ENCODE measurements at places on chromosomes 5 and 9.
A peak's percentile ranks its signal among the peaks of the same experiment; 100 is the strongest.

DNA sequence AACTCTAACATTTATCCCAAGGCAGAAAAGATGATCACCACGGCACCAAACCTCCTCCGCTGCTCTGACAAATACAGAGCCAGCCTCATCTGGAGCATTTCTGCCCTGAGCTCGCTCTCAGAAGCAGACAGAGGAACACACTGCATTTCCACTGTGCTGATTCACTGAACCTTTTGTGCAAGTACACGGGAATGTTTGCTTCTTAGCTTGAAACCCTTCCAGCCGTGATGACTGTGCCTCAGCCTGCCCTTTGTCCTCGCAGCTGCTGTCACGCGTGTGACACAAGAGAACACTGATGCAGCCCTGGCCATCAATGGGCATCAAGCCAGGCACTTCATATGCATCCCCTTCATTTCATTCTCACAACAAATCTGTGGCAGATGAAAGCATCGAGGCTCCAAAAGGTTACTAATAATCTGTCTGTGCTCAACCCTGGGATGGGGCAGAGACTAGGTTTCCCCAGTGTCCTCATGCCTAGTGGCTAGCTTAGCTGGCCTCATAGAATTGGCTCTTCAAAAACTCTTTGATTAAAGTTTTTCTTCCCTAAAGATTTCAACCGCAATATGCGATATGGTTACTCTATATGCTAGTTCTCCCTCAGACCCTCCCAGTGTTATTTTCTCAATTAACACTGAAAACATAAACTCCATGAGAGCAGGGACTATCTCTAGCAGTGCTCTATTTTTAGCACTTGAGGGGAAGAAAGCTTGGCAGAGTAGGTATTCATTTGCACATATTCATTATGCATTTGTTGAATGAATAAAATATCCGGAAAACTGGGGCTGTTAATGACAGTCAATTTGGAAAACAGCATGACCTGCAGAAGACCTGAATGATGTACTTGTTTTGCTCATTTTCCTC, 7.3 kb downstream of the CDC14B start:
- DNase-seq: no peak

GRCh38 chr5:141427783-141428426, 2.4 kb upstream of the PCDHGA12 start:
- DNase-seq: no peak

- no peak for DNase-seq
Observed at GRCh38 chr5:135439231-135440205, 7.6 kb downstream of the DCANP1 start.

DNA sequence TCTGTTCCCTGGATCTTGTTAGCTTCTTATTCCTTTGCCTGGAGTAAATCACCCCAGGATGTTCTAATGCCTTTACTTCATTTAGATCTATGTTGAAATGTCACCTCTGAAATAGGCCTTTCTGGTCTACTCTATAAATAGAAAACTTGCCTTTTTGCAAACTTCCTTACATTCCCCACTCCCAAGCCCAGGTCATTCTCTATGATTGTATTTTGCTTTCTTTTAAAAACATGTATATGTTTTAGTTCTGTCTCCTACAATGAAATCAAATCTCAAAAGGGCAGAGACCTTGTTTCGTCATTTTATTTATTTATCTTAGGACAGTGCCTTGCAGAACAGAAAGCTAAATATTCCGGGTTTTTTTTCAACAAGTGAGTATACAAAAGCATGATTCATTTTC, 1657.7 kb upstream of the C9orf72 start:
- DNase-seq: no peak

GRCh38 chr5:157793301-157793700, 49.8 kb downstream of the LSM11 start:
- DNase-seq: no peak

DNA sequence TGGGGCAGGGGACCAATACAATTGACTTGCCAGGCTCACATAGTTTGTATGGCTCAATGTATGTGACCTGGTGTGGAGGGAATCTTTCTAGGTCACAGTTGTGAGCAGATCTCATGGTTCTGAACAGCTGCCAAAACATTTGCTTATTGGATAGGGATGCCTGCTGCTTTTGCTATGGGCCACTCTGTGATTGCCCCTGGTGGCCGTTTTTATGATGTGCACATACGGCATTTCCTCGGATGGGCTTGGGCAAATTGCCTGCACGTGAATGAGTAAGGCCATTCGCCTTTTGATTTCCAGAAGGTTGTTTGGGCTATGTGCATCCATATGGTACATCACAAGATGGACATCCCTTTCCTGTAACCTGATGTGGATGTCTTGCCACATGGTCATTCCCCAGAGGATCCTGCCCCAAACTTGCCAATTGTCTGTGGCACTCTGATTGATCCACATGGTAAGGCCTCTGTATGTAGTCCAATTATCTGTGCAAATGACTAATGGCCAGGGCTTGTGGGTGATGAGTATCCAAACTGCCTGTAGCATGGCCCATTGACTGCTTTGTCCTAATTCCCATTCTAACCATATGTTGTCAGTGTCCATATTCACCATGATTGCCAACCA, 10.7 kb upstream of the SLC22A4 start:
- peak; percentile 24 for DNase-seq

GRCh38 chr5:1462358-1462757, 17.1 kb upstream of the SLC6A3 start:
- DNase-seq: no peak

DNA sequence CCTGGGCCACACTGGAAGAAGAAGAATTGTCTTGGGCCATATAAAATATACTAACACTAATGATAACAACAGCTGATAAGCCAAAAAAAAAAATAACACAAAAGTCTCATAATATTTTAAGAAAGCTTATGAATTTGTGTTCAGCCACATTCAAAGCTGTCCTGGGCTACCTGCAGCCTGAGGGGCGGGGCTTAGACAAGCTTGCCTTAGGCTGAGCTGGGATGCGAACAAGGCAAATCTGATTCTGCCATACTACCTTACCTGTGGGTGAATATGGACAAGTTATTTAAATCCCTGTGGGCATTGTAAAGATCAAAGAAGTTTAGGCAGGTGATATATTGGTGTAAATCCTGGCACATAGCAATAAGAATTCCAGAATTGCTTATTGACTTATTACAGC, 212.3 kb upstream of the ATP10B start:
- DNase-seq: no peak

DNA sequence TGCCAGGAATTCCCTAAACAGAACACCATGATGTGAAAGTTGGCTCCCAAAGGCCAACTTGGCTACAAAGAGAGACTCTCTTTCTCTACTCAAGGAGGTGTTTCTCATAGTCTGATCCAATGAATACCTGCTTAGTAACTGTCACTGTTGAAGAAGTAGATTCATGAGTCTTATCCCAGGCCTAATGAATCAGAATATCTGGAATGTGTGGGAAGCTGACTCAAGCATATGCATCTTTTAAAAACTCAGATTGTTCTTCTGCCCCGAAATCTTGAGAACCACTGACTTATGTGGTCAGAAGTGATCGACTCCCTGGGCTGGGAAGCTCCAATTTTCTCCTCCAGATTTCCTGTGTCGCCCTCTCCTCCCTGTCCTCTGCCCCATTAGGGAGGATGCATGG, 345.6 kb downstream of the PLK2 start:
- no peak for DNase-seq

DNA sequence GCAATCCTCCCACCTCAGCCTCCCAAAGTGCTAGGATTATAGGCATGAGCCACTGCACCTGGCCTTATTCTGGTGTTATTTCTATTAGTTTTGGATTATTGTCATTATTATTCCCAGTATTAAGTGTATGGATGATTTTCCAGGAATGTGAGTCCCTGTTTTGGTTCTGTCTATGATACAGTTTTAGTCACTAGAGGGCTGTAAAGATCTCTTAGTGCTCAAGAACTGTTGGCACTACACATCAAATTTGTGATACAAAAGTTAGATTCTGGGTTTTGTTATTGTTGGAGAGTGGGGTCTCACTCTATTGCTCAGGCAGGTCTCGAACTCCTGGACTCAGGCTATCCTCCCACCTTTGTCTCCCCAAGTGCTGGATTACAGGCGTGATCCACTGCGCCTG, 12.1 kb downstream of the CCL28 start:
- no peak for DNase-seq
